ENCODE measurements at places on chromosomes 4 and X. TPM values are rescaled to one million over a fixed set of nuclear protein-coding genes. Genes with fewer than 3 reads are reported as not detected.
A peak's percentile ranks its signal among the peaks of the same experiment; 100 is the strongest.

DNA sequence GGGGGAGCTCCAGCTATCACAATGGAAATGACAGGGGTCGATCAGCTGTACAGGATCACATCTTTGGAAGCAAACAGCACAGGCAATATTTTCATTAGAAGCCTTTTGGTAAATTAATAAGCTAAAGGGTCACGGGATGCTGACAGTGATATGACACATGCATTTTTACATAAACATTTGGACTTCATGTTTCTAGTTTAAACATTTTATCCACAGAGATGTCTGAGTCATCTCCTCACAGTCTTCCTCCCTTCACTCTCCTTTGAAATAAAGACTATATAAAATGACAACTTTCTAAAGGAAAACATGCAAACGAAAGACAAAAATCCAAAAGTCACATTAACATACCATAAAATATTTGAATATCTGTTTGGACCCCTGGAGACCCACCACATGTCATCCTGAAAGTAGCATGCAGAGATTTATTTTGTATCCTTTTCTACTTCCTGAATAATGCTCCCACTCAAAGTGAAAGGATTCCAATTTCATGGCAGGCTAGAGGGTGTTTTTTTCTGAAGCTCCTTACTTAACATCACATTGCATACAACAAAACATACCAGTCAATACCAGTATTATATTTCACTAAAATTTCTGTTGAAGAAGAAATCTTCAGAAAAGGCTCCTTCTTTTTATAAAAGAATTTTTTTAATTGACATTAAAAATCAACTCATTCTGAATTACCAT lies 200.1 kb upstream of the PPARGC1A start:
- H3K4me3 ChIP-seq: no peak overlapping the region
- no peaks in the 10 kb centered on the region for H3K36me3 ChIP-seq
- H3K27me3 ChIP-seq: no peaks in the 10 kb centered on the region
- no peaks in the 10 kb centered on the region for H3K4me1 ChIP-seq
- H3K27ac ChIP-seq: no peak overlapping the region

DNA sequence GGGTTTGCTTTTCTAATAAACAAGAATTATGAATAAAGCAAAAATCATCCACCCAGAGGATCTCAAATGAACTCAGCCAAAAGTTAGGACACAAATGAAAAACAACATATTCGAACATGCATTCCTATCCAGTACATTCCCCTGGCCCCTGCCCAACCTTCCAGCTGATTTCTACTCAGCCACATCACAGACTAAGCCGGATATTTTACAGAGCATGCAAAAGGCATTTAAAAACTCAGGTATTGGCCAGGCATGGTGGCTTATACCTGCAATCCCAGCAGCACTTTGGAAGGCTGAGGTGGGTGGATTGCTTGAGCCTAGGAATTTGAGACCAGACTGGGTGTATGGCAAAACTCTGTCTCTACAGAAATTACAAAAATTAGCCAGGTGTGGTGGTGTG lies 54.6 kb downstream of the RELL1 start:
- no peak overlapping the region for H3K27ac ChIP-seq
- DNase-seq: peak; percentile 31
- peaks cover 28% of the 10 kb centered on the region for H3K4me1 ChIP-seq

DNA sequence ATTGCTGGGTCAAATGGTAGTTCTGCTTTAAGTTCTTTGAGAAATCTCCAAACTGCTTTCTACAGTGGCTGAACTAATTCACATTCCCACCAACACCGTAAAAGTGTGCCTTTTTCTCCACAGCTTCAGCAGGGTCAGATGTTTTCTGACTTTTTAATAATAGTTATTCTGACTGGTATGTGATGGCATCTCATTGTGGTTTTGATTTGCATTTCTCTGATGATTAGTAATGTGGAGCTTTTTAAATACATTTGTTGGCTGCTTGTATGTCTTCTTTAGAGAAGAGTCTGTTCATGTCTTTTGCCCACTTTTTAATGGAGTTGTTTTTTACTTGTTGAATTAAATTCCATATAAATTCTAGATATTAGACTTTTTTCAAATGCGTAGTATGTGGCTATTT lies 257.5 kb upstream of the ANKRD50 start:
- no peak for DNase-seq
- H3K4me3 ChIP-seq: no peak overlapping the region
- no peaks in the 10 kb centered on the region for H3K4me1 ChIP-seq
- H3K27me3 ChIP-seq: no peaks in the 10 kb centered on the region
- H3K36me3 ChIP-seq: no peaks in the 10 kb centered on the region

- H3K4me1 ChIP-seq: no peaks in the 10 kb centered on the region
- no peak for DNase-seq
- no peak overlapping the region for H3K27ac ChIP-seq
- H3K4me3 ChIP-seq: no peak overlapping the region
- no peaks in the 10 kb centered on the region for H3K36me3 ChIP-seq
Observed at GRCh38 chr4:17030543-17030942, 132.1 kb upstream of the LDB2 start.

- no peak for DNase-seq
- H3K4me1 ChIP-seq: no peaks in the 10 kb centered on the region
- no peaks in the 10 kb centered on the region for H3K36me3 ChIP-seq
- no peaks in the 10 kb centered on the region for H3K27me3 ChIP-seq
- no peak overlapping the region for H3K27ac ChIP-seq
Observed at GRCh38 chr4:85114526-85114925, 148.0 kb upstream of the WDFY3 start.

DNA sequence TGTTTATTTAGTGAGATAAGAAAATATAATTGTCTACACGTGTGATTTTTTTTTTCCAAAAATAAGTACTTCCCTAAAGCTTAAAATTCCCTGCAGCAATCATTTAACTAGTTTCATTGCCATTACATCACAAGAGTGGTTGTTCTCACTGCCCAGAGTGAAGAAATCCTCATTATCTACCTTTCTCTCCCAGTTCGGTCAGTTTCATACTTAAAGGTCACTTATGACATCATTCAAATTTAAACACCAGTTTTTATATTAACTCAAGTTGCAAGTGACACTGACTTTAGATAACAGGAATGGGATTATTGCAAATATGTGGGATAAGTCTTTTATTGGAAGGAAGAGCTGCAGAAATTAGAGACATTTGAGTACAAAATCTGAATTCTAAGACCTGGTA lies 1699.8 kb upstream of the IGFBP7 start:
- no peak for DNase-seq
- H3K36me3 ChIP-seq: no peaks in the 10 kb centered on the region
- no peak overlapping the region for H3K27ac ChIP-seq

DNA sequence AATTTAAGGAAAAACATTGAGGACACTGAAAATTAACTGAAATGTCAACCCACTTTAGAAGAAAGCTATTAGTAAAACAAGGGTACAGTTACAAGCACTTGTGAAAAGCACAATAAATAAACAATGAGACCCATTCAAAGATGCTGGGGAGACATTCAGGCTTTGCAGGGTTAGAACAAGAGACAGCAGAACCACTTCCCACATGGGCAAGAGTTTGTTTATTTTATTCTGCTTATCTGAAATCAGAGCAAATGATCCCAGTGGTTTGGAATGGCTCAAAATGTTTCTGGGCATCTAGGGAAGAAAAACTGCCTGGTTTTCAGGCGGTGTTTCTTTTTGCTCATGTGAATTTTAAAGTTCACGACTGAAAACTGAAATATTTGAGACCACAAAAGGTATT lies 42.4 kb downstream of the PPP3CA start:
- H3K36me3 ChIP-seq: no peaks in the 10 kb centered on the region
- H3K4me1 ChIP-seq: peaks cover 4% of the 10 kb centered on the region
- H3K27ac ChIP-seq: no peak overlapping the region
- H3K27me3 ChIP-seq: no peaks in the 10 kb centered on the region

GRCh38 chr4:176223561-176223960 lies 28.2 kb upstream of the SPATA4 start:
- no peaks in the 10 kb centered on the region for H3K36me3 ChIP-seq
- DNase-seq: no peak
- no peaks in the 10 kb centered on the region for H3K27me3 ChIP-seq
- H3K27ac ChIP-seq: no peak overlapping the region
- no peak overlapping the region for H3K4me3 ChIP-seq

DNA sequence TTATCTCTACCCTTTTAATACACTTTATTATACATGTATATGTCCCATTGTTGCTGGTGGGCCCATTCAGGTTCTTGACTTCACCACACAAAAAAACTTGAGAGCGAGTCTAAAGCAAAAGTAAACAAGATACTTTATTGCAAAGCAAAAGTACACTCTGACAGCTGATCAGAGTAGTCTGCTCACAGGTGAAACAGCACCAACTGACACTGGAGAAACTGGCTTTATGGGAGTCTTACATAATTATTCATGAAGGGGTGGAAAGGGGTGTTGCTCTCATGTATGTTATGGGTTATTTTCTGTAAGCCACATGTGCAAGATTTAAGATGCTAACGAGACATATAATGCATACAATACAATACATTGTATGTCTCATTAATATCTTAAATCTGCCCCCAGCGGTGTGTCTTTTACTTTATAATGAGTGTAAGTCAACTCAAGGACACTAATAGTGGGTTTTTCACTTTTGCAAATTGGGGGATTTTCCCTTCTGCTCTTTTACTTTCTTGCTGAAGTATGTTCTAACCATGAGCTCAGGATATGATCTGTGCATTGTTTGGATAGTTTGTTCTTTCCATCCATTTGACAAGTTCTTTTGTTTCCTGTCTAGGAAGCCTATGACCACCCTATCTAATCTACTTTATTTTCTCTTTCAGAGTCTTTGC lies 256.1 kb upstream of the ITM2A start:
- no peak for DNase-seq
- H3K27me3 ChIP-seq: no peaks in the 10 kb centered on the region
- H3K4me1 ChIP-seq: no peaks in the 10 kb centered on the region
- no peak overlapping the region for H3K27ac ChIP-seq
- no peaks in the 10 kb centered on the region for H3K36me3 ChIP-seq

DNA sequence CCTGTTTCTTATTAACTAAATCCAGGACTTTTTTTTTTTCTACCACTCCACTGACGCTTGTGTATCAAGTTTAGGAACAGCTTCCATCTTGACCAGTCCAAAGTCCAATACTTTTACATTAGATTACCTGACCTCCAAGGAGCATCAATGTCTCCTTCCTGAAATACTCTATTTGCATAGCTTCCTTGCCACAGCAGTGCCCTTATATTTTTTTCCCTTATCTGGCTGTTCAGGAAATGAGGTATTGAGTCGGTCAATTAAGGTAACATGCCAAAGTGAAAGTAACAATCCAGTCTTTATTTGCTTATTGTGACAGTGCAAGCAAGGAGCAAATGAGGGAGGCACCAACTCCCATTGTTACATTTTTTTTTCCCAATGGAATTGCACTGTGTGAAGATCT lies 730.8 kb upstream of the NDST4 start:
- H3K4me1 ChIP-seq: no peaks in the 10 kb centered on the region
- H3K27ac ChIP-seq: no peak overlapping the region
- H3K27me3 ChIP-seq: no peaks in the 10 kb centered on the region

DNA sequence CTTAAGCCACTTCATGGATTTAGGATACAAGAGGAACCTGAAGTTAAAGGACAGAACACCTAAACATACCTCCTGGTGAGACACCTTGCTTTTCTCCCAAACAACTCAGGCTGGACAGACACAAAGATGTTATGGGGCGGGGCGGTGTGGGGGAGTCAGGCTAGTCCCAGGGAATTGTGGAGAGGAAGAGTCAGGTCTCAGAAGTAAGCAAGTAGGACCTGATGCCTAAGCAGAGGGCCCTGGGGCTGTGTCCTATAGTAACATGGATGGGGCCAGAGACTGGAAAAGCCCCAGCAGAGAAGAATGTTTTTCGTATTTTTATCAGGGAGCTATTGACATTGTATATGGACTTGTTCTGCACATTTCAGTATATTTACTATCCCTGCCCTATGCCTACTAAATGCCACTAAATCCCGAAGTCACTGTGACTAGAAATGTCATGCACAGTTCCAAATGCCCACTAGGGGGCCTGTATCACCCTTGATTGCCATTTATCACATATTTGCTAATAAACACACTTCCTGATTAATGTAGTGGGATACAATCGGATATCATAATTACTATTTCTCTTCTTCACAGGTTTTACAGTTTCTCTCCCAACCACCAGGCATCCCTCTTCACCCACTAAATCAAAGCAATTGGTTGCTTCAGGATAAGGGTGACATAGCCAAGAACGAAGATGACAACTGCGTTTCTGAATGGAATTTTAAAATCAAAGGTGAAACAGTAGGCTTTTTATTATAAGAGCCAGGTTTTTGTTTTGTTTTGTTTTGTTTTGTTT lies 23.8 kb upstream of the ARHGAP10 start:
- H3K27me3 ChIP-seq: no peaks in the 10 kb centered on the region
- H3K27ac ChIP-seq: no peak overlapping the region
- DNase-seq: peak; percentile 43

GRCh38 chr4:161247831-161248230 lies 916.0 kb downstream of the FSTL5 start:
- no peak overlapping the region for H3K4me3 ChIP-seq
- H3K27me3 ChIP-seq: no peaks in the 10 kb centered on the region
- no peak for DNase-seq
- H3K36me3 ChIP-seq: no peaks in the 10 kb centered on the region

DNA sequence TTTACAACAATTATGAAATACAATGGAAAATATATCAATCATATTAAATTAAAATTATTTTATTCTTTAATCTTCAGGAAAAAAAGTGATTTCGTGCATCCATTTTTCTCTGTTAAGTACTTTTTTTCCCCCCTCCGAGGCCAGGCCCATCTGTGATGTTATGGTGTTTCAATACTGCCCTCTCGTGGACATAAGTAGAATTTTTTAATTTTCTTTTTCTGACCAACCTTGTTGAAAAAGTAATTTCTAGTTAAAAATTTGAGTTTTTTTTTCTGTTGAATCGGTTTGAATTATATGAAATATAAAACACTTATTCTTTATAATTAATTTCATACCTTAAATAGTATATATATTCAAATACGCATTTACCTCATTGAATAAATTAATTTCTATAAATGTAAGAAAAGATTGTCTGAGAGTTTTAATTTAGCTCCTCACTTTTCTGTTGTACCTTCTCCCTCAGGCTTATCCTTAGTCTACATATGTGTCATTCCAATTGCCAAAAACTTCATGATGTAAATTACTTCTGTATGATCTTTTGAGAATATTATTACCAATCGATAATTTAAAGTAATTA lies 175.8 kb upstream of the TECRL start:
- no peak overlapping the region for H3K27ac ChIP-seq
- H3K36me3 ChIP-seq: no peaks in the 10 kb centered on the region
- H3K4me3 ChIP-seq: no peak overlapping the region
- no peaks in the 10 kb centered on the region for H3K27me3 ChIP-seq
- H3K4me1 ChIP-seq: no peaks in the 10 kb centered on the region

GRCh38 chr4:168496834-168497233 lies at the start of gene PALLD:
PALLD (plus strand) TSS chr4:168497052.
- DNase-seq: peak; percentile 61
- H3K4me3 ChIP-seq: peak within 1 kb of the TSS; percentile 46
- H3K27me3 ChIP-seq: no peaks in the 10 kb centered on the region
- no peaks in the 10 kb centered on the region for H3K4me1 ChIP-seq
- peak within 1 kb of the TSS; percentile 80 for H3K27ac ChIP-seq

SOWAHB gene
- total RNA-seq: not detected

RNF128 gene
- total RNA-seq: 0.12 TPM

FGF5 gene
- not detected for total RNA-seq

ENPP6 gene
- 0.06 TPM for total RNA-seq

CFAP99 gene
- total RNA-seq: not detected

Data from heart right ventricle (tissue), 16 donors.